Fibroblast of the aortic adventitia (primary cell): ENCODE measurements at places on chromosomes 3 and 15. TPM values are rescaled to one million over a fixed set of nuclear protein-coding genes. Genes with fewer than 3 reads are reported as not detected.

DNA sequence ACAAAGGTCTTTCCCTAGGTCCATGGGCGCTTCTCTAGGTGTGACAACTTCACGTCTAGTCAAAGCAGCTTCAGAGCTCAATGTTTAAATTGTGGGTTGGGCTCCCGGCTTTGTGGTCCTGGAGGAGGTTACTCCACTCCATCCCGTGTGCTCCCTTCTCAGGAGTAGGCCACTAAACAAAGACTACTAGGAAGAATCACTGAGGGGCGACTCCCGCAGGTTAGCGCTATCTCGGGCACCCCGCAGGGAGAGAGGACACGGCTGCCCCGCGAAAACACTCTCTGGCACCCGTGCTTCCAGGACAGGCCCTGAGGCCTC is 500 bp downstream of the PARP6 start:
- peak; percentile 26 for DNase-seq

DNA sequence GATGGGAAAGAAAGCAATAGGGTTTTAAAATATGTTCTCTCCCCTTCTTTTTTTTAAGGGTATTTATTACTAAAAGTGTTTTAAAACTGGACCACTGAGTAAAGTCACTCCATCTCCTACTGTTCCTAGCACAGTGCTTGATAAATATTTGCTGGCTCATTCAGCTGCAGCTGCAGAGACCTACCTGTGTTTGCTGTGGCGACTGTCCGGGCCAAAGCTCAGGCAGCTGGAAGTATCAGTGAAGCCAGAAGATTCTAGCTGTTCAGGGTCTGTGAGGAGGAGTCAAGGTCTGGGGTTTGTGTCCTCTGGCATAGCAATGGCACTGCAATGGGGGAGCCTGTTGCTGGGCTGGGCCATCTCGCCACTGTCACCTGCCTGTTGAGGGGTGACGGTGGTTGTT is 109.9 kb downstream of the RPLP1 start:
- no peak for DNase-seq

GRCh38 chr15:41940441-41940857 is 31.9 kb downstream of the EHD4 start:
- peak; percentile 76 for DNase-seq

DNA sequence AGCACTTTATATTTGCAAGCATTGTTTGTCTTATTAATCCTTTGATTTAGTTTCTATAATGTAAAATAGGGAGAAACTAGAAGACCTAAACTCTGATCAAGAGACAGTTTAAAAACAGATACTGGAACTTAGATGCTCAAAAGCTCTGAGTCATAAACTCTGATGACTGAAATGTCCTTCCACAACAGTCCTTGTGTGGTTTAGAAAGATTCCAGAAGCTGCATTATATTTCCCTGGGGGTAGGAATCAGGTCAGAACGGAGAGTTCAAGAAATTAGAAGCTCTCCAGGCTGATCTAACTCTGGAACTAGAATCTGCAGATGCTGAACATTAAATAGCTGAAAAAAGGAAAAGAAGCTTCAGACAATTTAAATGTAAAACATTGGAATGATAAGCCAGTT is 18.3 kb upstream of the ONECUT1 start:
- no peak for DNase-seq

DNA sequence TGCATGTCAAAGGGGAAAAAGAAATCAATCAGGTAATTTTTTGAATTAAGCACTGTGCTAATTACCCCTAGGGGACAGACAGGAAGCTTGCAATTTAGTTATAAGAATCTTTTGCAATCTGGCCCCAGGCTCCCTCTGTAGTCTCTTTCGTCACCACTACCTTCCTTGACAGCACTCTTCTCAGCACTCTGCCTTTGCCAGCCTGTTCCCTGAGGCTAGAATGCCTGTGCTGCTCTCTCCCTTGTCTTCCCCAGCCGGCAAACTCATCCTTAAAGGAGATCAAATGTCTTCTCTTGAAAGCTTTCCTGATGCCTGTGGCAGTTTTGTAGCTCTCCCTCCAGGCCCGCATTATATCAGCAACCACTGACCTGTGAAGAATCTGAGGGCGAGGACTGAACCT is 32.4 kb upstream of the PRTG start:
- no peak for DNase-seq

DNA sequence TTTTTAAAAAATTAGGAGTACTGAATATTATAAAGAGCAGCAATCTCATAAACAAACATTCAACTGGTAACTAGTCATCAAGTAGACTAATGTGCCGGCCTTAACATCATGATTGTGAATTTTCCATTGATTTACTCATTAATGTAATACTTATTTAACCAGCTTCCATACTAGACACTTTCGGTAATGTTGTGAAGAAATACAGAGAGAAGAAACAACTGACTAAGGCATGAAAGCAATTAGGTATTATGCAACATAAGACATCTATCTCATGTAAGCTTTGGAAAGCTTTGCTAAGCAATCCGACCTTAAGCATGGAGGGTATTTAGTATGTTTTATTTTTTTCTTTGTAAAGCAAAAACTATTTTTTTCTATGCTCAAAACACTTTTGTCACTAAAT is 108.0 kb downstream of the IL1RAP start:
- DNase-seq = no peak

DNA sequence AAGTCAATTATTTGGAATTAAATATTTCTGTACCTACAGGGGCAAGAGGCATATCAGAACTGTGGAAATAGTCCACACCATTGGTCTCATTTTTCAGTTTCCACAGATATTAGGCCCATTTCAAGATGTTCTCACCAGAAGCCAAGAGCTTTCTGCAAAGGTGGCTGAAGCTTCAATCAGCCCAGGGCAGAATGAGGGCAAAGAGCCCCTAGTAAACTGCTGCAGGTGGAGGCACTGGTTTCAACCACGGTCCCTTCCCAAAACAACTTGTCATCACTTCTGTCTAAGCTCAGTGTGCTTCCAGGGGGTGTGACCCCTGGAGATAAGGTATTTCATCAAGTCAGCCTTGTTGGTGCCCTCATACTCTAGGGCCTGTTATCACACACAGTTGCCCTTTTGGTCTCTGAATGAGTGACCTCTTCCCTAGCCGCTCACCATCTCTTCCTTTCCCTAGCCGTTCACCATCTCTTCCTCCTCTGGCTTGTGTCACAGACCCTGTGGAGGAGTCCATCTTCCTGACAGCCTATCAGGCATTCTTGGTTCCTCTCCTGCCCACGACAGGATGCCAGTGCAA is 21.2 kb downstream of the IL17RD start:
- no peak for DNase-seq

DNA sequence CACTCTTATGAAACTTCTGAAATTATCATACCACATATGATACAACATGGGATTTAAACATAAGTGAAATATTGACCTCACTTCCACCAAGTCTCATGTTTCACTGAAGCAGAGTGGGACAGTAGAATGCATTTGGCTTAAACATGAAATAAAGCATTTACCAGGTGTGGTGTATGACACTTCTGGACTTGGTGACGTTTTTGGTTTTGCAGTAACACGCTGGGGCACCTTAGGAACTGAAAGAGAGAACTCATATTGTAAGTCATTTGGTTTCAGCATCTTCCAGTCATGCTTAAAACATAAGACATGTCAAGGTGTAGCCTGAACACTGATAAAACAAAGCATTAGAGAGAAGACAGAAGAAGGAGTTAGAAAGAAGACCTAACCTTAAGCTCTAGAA is 95.3 kb downstream of the TFG start:
- DNase-seq = no peak

DNA sequence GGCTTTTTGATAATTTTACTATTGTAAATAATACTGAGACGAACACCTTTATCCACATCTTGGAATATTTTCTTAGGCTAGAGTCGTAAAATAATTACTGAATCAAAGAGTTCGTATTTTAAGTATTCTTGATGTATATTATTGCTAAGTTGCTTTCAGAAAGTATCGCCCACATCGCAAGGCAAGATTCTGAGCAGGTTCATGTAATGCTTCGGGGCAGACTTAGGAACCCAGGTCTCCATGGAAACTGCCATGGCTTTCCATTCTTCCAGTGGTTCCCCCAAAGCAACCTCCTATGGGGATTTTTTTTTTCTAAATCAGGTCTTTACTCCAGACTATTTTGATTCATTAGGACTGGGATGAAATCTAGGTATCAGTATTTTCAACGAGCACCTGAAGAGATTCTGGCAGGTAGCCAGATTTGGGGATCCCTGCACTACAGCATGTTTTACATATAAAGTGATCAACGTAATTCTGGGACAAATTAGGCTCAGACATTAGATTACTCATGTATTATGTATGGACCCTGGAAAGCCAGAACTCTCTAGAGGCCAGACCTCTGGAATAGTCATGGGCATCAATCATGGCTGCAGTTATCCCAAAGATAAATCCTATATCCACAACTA is 86.5 kb downstream of the B3GNT5 start:
- no peak for DNase-seq

GRCh38 chr3:124032311-124032880 is 40.5 kb upstream of the ROPN1 start:
- DNase-seq = peak; percentile 2

DNA sequence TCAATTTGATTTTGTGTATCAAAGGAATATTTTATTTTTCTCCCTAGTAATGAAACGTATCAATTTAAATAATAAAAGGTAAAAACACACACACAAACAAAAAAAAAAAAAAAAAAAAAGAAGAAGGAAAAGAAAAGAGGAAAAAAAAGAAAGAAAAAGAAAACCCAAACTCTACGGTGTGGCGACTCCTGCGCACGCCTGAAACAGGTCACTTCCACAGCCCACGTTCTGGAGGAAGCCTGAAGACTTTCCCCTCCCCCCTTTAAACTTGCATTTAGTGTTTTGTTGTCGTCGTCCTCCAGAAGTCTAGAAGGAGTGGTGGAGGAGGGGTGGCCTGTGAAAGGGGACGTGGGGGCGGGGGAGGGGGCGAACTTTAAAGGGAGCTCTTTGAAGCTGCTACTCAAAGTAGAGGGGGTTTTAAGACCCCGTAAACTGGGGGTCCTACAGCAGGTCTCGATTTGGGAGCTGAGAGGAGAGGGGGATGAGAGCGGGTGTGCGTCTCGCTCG is 2.3 kb upstream of the TLE3 start:
- DNase-seq = no peak

DNA sequence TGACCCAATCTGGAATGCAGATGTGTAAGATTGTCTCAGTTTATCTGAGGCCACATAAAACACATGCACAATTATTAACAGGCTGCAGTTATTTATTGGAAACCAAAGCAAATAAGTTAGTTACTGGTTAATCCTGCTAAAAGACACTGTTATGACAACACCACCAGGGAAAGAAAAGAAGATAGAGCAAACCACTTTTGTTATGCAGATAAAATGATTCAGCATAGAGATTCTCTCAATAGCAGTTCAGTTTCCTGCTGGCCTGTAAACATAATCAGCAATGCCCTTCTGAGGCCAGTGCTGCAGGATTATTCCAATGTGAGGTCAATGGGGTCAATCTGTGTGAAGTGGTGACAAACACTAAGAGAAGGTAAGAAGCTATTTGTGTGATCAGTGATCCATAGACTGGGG is 244.4 kb downstream of the ZBTB20 start:
- DNase-seq = no peak

DNA sequence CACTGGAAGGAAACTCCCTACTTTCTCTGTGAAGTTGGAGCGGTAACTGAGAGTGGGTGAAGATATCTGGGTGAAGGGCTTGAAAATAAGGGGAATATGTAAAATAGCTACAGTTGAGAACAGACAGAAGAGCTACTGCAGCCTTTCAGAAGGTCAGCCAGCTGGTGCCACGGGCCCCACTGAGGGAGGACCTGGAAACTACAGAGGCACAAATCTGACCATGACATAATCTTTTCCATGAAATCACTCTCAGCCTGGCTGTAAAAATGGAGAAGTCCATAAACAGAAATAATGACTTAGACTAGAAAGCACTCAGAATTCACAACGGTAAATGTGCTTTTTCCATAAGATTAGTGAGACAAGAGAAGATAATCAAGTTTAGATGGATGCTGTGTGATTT is 46.4 kb downstream of the ST3GAL6 start:
- no peak for DNase-seq

- peak; percentile 65 for DNase-seq
These were observed 49.2 kb upstream of the CTDSPL start for GRCh38 chr3:37812499-37812896.

DNA sequence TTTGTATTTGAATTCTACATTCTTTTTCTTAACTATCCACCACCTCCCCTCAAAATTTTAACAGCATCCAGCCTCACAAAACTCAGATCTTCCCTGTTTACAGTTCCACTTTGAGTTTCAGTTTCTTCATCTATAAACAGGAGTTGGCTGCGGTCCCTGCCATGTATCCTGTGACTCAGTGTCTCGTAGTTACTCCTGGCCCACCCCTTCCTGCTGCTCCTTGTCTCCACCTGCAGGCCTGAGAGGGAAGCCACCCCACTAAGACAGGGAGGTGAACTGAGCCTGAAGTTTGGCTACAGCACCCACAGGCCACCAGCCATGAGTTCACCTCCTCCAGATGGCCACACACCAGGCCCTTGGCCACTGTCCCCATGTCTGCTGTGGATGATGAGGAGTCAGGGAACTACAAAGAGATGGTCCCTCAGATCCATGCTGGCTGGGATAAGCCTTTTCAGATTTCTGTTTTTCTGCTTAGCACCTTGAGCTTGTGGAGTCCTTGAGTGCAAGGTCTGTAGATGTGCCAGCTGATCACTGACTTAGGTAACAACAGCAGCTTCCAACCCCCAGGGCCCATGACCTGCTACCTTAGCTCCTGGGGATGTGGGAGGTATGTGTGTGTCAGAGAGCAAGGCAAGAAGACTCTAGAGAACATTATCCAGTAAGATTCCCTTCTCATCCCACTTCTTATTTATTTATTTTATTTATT is 37.5 kb downstream of the CD86 start:
- peak; percentile 21 for DNase-seq

DNA sequence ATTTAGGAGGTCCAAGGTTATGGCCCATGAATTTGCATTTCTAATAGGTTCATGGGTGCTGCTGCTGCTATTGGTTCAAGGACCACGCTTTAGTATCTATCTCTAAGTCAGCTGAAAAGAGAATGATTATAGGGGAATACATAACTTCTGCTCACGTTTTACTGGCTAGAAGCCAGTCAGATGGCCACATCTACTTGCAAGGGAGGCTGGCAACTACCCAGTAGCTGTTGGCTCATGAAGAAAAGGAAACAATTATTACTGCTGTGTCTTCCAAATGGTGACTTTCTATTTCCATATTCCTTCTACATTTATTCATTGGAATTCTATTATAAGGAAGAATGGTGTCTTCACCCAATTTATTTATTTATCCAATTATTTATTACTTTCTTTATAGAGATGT is 54.2 kb downstream of the SLC25A36 start:
- no peak for DNase-seq

DNA sequence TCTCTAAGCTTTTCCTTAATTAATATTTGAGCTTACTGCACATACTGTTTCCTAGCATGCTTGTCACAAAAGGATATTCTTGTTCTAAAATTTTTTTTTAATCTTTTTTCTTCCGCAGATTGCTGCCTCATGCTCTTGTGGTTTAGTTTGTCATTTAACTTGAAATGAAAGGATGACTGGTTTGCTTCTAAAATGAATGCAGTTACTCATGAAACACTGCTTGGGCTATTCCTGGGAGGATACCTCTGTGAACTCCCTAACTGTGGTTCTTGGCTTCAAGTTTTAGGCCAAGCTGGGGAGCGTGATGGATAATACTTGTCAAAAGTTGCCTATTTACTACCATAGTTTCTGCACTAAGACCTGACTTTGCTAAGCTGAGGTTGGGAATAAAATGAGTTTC is 64.0 kb downstream of the USP13 start:
- peak; percentile 92 for DNase-seq

GABRA5 gene
- not detected in 2 replicates for total RNA-seq

MST1R gene
- 0.81 and 1.3 TPM in 2 replicates for total RNA-seq

CD86 gene
- not detected in 2 replicates for total RNA-seq

LRRC31 gene
- not detected in 2 replicates for total RNA-seq

RTP4 gene
- 2.8 and 2.9 TPM in 2 replicates for total RNA-seq

ACTRT3 gene
- 3.8 and 4.3 TPM in 2 replicates for total RNA-seq

PCBP4 gene
- 19.0 and 33.3 TPM in 2 replicates for total RNA-seq

CORO2B gene
- total RNA-seq = 8.1 and 23.3 TPM in 2 replicates
